ENCODE measurements at places on chromosomes 13 and 19.

DNA sequence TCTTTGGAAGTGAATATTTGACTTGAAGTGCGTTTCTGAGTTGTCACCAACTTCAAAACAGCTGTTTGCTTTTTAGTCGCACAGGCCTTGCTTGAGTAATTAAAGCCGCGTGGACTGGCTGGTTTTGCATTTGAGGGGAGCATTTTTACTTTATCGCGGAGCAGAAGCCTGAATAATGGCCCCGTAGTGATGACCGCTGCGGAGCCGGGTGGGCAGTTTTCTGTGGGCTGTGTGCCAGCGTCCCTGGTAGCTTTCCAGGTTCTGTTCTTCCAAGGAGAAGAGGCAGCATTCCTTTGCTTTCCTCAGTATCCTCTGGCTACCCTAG, 1.1 kb downstream of the NAA16 start:
- no peak for DNase-seq

- DNase-seq, result no peak
Measured at GRCh38 chr13:112532837-112533745, 54.9 kb downstream of the TUBGCP3 start.

DNA sequence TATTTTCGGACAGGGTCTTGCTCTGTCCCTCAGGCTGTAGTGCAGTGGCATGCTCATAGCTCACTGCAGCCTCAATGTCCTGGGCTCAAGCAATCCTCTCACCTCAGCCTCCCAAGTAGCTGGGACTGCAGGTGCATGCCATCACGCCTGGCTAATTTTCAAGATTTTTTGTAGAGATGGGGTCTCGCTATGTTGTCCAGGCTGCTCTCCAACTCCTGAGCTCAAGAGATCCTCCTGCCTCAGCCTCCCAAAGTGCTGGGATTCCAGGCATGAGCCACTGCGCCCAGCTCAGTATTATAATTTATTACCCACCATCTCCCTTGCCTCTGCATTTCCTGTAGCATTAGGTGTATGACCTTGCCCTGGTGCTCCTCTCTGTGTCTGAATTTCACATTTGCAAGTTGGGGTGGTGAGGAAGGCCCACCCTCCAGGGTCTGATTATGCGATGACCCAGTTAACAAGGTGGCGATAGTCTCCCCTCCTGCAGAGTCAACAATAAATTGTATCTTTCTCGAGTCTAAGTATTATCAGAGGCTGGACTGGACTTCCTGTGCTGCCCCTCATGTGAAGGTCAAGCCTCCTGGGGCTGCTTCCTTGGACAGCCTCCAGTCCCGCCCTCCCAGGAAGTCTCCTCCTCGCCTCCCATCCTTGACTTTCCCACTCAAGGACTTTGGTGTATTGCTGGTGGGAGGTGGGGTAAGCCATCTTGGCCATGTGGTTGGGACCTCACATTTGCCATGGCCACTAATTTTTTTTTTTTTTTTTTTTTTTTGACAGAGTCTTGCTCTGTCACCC, 1.5 kb upstream of the TUBB4A start:
- DNase-seq, result no peak

- no peak for DNase-seq
Measured at GRCh38 chr19:7868326-7868670, 5.9 kb downstream of the PRR36 start.

DNA sequence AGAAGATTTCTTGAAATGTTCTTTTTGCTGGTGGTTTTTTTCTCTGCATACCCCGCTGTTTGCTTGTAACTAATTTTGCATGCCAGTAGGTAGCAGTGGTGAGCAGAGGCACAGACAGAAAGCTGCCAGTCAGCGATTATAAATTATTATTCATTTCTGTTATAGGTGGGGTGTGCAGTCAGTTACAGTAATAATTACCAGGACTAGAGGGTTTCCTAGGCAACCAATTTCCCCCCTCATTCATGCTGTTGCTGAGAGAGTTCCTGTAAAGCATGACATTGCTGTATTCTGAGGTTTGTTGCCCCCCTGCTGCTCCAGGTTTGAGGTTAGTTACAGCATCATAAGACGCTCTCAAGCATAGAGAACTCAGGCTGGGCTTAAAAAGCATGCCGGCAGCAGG, 104.5 kb downstream of the URI1 start:
- DNase-seq, result no peak

GRCh38 chr13:48188601-48189000, 44.4 kb upstream of the ITM2B start:
- no peak for DNase-seq

DNA sequence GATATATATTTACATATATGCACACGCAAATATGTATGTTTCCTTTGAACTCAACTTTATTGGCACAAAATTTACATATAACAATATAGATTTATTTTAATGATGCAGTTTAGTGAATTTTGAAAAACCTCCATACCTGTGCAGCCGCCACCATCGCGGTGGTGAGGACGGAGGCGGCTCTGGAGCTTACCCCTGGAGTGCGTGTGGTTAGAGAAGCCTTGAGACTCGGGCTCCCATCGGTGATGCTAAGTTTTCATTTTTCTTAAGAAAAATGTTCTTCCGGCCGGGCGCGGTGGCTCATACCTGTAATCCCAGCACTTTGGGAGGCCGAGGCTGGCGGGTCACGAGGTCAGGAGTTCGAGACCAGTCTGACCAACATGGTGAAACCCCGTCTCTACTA, 31.8 kb downstream of the GJA3 start:
- DNase-seq, result no peak
